Naive B cell (primary cell): ENCODE measurements at places on chromosomes 5 and 9. TPM values are rescaled to one million over a fixed set of nuclear protein-coding genes. Genes with fewer than 3 reads are reported as not detected.

The FREM1 gene
- not detected for polyA plus RNA-seq

The RNF180 gene
- not detected for polyA plus RNA-seq

The CBY3 gene
- polyA plus RNA-seq, result not detected

The ANKRD34B gene
- not detected for polyA plus RNA-seq

The TBC1D9B gene
- polyA plus RNA-seq, result 26.5 TPM

The CDC20B gene
- not detected for polyA plus RNA-seq

The IFNK gene
- polyA plus RNA-seq, result not detected

The IL13 gene
- not detected for polyA plus RNA-seq

The INSL6 gene
- 0.22 TPM for polyA plus RNA-seq

The SPINK13 gene
- polyA plus RNA-seq, result not detected

The SLC6A3 gene
- 0.09 TPM for polyA plus RNA-seq

The ADAMTS13 gene
- 0.25 TPM for polyA plus RNA-seq

The LIX1 gene
- 1.7 TPM for polyA plus RNA-seq

The APBA1 gene
- not detected for polyA plus RNA-seq

The ZFP37 gene
- polyA plus RNA-seq, result 0.73 TPM

The MTREX gene
- polyA plus RNA-seq, result 32.8 TPM

The DNM1 gene
- not detected for polyA plus RNA-seq

The TRIM36 gene
- 0.45 TPM for polyA plus RNA-seq

The LCN1 gene
- polyA plus RNA-seq, result not detected

The MCTP1 gene
- 0.62 TPM for polyA plus RNA-seq

The PRDM9 gene
- not detected for polyA plus RNA-seq

The PLCXD3 gene
- polyA plus RNA-seq, result not detected

The YTHDC2 gene
- 20.0 TPM for polyA plus RNA-seq

The DDX4 gene
- polyA plus RNA-seq, result not detected

The ECM2 gene
- polyA plus RNA-seq, result not detected

The SARDH gene
- not detected for polyA plus RNA-seq

The LCN10 gene
- 86.0 TPM for polyA plus RNA-seq

The FUT7 gene
- 3.2 TPM for polyA plus RNA-seq

The EMB gene
- 143 TPM for polyA plus RNA-seq

The COL27A1 gene
- not detected for polyA plus RNA-seq

The BRD8 gene
- polyA plus RNA-seq, result 38.2 TPM

The FOXD4L4 gene
- not detected for polyA plus RNA-seq

The SPATA31E1 gene
- not detected for polyA plus RNA-seq

The MSMP gene
- polyA plus RNA-seq, result not detected

The SLC6A18 gene
- not detected for polyA plus RNA-seq

The SLC46A2 gene
- polyA plus RNA-seq, result not detected

The UBE2QL1 gene
- not detected for polyA plus RNA-seq

The C5orf52 gene
- polyA plus RNA-seq, result not detected

The TXNDC8 gene
- not detected for polyA plus RNA-seq

The CNTLN gene
- polyA plus RNA-seq, result 0.07 TPM

The TAF11L12 gene
- not detected for polyA plus RNA-seq

The NEURL1B gene
- polyA plus RNA-seq, result not detected

The ZCCHC10 gene
- 105 TPM for polyA plus RNA-seq

The TMEM245 gene
- polyA plus RNA-seq, result 11.6 TPM

The MZB1 gene
- polyA plus RNA-seq, result 95.4 TPM
